ENCODE measurements at places on chromosomes 5 and 9.

GRCh38 chr5:61735995-61736394 is 403.9 kb downstream of the ZSWIM6 start:
- no peak for DNase-seq

GRCh38 chr5:155767470-155767869 is 559.5 kb upstream of the SGCD start:
- no peak for DNase-seq

DNA sequence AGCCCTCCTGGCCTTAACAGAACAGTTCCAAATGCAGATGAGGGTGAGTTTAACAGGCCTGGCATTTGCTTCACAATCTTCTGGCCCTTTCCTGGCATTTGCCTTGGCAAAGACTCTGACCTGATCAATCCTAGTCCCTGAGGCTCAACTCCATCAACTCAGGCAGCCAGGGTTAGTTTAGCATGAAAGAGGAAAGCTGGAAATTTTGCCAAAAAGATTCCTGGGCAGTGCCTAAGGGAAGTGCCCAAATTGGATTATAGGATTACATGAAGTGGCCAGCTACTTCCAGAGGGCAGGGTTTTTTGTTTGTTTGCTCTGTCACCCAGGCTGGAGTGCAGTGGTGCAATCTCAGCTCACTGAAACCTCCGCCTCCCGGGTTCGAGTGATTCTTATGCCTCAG is 36.8 kb downstream of the PCDHAC2 start:
- DNase-seq: no peak

GRCh38 chr9:133991964-133992779 is at the start of gene VAV2:
VAV2 (minus strand) TSS chr9:133992324; CDS start chr9:133992278, 46 bp downstream.
- peak; percentile 47 for DNase-seq

DNA sequence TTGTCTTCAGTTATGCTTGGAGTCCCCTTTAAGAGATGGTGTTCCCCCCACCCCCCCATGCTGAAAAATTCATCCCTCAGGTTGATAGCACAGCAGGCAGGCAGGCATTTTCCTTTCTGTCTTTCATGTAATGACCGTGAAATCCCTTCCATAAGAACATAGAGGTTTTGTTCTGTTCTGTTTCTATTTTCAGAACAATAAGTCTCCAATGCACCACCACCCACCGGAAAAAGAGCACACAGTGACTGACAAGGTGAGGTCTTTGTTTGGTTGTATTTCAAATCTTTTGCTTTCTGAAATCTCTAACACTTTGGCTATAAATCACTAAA is 52.4 kb downstream of the DMRT2 start:
- no peak for DNase-seq

GRCh38 chr5:1227667-1228066 is 2.5 kb downstream of the SLC6A18 start:
- DNase-seq: peak; percentile 88

- no peak for DNase-seq
Observed at GRCh38 chr9:76962732-76963131, 56.7 kb upstream of the FOXB2 start.

GRCh38 chr5:73733219-73733618 is 107.2 kb downstream of the ARHGEF28 start:
- no peak for DNase-seq
